ENCODE measurements at places on chromosomes 3 and 15.

- DNase-seq = no peak
These were observed 17.9 kb upstream of the CDCP1 start for GRCh38 chr3:45164056-45164455.

DNA sequence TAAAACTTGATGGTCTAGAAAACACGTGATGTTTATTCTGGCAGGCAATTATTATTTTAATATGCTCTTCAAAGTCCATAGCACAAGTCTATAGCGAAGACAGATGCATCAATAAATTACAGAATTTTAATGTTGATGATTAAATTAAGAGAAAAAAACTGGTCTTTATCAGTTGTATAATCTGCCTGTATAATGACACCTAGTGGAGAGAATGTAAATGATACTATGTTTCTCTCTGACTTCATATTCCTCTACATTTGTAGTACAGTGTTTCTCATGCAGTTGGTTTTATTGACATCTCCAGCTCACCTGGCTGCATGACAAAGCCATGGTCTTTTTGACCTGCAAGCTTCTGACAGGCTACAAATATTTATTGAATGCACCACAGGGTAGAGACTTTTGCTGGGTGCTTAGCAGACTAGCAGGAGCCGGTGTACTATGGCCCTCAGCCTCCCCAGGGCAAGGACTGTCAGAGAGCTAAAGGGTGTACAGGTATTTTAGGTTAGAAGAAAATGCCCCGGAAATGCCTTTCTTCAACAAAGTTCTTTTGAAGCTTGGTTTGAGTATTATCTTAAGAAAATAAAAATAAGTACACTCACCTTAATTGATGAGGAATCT is 289.9 kb downstream of the GAP43 start:
- DNase-seq = peak; percentile 4

GRCh38 chr3:46301122-46301835 is 52.6 kb upstream of the CCR2 start:
- no peak for DNase-seq

DNA sequence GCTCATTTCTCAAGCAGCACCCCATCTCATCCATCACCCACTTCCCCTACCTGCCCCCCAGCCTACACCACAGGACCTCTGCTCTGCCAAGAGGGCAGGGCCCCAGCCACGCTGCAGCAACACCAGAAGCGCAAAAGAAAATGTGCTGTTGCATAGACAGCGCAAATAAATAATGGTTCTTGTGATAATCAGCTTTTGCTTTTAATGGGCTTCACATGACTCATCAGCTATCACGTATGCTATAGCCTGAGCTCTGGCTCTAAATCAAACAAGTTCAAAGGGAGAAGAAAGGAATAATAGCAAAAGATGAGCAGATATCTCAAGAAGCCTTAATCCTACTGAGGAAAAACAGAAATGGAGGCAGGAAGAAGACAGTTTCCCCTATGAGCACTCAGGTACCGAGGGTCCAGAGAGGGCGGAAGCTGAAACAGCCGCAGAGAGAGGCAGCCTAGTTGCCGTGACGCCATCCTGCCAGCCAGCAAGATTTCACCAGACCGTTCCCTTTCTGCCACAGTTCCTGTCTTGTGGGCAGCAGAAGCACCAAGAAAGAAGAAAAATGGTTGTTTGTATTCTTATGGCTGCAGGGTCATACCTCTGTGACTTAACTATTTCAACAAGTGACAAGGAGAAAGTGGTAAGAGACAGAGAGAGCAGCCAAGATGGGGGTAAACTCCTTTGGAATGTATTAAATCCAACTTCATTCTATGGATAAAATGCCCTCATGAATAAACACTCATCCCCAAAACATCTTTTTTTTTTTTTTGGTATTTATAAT is 22.0 kb downstream of the RAB27A start:
- DNase-seq = no peak

GRCh38 chr3:39101022-39101689 is 6.3 kb downstream of the GORASP1 start:
- no peak for DNase-seq

DNA sequence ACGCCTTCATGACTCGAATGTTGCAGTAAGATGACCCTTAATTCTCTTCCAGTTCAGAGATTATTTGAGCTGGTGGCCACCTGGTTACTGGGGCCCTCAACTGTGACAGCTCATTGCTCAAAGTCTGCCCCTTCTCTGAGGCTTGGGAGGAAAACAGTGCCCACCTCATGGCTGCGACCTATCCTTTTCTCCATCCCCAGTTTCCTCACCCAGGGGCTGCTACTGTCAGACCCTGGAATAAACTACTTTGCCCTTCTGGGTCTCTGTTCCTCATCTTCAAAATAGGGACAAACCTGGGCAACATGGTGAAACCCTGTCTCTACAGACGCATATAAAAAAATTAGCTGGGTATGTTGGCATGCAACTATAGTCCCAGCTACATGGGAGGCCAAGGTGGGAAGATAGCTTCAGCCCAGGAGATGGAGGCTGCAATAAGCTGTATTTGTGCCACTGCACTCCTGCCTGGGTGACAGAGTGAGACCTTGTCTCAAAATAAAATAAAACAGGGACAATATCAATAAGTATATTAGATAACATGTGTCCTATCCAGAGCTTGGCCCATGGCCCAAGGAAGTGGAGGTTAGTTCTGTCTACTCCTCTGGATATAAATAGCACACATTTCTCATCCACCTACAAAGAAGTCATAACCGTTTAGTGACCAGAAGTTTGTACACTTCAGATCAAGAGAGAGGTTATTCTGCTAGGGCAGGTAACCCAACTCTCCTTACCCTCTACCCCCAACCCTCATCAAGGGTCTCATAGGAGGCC is 2.2 kb upstream of the RASL12 start:
- DNase-seq = no peak

GRCh38 chr3:29754346-29754745 is 473.5 kb downstream of the RBMS3 start:
- DNase-seq = no peak

- DNase-seq = no peak
These were observed 126.7 kb upstream of the PRICKLE2 start for GRCh38 chr3:64351713-64352638.

GRCh38 chr15:36632226-36632625 is 52.8 kb downstream of the CDIN1 start:
- DNase-seq = peak; percentile 8

GRCh38 chr3:156633335-156633734 is 41.1 kb upstream of the TIPARP start:
- DNase-seq = peak; percentile 52

DNA sequence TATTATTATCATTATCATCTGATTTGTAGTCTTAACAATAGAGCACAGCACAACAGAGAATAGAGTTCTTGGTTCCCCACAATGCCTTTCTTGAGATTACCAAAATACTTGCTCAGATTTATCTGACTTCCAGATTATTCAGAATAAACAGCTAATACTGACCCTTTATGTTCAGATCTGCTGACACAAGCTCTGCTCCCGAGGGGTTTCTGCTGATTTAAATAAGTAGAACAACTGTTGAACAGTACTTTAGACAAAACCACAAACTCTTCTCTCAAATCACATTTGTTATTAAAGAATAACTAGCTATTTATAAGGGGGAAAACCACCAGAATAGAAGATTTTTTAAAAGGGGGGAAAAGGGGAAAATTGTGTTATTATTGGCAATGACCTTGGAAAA is 380.2 kb upstream of the ATP11B start:
- no peak for DNase-seq

DNA sequence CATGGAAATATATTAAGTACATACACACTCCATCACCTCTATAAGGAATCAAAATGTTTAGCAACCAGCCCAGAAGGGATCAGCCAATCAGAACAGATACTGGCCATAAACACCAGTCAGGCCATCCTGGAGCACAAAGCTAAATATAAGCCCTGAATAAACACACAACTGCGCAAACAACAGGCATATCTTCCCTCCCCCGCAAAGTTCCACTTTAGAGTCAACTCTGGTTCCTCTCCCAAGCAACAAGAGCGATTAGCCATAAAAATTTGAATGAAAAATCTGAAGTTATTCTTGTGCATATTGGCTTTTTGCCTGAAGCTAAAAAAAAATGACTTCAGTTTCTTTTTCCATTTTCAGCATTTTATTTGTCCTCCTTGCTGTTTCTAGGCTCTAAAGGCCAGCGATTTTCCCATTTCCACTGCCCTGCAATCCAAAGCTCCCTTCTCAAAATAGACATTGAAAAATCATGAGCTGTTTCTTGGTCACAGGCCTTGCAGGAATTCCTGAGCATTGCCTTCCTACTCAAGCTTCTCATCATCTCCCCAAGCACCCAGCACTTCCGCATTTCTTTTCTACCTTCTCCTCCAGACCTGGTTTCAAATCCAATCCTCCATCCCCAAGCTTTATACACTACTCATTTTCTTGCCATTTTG is 247.9 kb downstream of the ZMAT3 start:
- DNase-seq = no peak

- no peak for DNase-seq
These were observed 878 bp downstream of the SPPL2A start for GRCh38 chr15:50764461-50765194.

- no peak for DNase-seq
These were observed 71.9 kb upstream of the RNU6-1 start for GRCh38 chr15:67911727-67912126.

DNA sequence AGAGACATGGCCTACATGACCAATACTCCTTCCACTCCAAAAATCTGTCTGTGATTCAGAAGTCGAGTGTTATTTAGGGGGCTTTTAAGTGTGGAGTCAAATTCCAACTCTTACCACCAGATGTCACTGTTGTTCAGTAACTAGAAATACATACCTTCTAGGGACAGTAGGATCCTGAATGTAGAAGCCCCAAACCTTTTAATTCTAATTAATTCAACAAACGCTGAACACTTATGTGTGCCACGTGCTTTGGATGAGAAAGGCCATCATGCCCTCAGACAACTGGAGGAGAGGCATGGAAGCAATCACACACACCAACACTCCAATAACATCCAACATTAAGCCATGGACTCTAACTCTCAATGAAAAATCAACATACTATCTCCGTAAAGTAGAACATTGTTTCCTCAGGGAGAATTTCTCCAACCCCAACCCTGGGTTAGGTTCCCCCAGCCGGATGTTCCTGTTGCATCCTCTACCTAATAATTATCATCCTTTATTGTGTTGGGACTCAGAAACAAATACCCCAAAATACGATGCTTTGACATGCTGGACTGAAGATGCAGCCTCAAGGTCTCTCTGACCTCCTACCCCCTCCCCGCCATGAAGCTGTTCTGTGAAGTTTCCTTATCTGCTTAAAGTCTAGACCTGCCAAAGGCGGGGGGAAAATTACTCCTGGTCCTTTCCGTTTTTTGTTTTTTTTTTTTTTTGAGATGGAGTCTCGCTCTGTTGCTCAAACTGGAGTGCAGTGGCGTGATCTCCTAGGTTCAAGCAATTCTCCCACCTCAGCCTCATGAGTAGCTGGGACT is 8.0 kb upstream of the CCDC13 start:
- peak; percentile 35 for DNase-seq

DNA sequence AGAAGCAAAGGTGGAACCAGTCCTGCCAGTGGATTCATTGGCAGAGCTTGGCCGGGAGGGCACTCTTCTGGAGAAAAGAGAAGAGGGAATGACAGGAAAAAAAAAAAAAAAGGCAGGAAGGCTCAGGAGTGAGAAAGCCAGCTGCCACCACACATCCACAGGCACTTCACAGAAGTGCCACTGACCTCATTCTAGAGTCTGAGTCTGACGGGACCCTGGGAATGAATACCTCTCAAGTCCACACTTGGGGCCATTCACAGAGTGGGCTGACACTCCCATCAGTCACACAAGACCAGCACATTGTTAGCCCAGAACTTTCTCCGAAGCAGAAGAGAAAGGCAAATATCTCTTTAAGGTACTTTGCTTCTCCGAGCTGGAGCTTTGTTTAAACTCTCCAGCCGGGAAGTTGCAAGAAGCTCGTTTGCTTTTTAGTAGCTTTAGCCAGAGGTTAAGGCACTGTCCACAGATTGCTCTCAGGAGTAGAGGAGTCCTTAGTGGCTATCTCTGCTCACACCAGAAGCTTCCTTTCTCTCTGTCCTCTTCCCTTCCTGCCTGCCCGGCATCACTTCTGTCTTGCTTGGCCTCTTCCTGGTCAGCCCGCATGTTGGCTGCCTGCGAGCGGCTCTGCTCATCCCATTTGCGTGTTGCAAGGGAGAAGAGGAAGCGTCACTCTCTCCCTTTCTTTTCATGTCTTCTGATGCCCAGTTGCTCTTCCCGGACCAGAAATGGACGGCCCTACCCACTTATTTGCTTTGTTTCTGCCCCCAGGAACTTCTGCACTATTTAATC is 53.8 kb downstream of the CMTM6 start:
- DNase-seq = no peak

DNA sequence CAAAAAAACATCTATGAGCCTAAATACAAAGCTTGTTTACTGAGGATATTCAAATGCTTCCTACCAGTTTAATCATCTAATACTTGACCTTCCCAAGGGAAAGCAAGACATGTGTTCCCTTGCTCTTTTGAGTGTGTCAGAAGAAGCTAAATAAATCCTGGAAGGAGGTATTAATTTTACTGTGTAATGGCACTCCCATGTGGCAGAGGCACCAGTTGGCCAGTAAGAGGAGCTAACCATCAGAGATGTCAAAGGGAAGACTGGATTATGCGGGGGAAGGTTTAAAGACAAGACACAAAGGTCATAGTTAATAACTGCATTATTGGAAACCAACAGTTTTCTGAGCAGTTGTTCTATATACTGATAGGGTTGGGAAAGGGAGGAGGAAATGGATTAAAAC is 125.1 kb downstream of the SUCLG2 start:
- DNase-seq = no peak

- DNase-seq = no peak
These were observed 81.4 kb downstream of the SEMA5B start for GRCh38 chr3:122946185-122946584.
